Progenitor cell of endocrine pancreas (in vitro differentiated cells): ENCODE measurements at places on chromosomes 1 and 21. TPM values are rescaled to one million over a fixed set of nuclear protein-coding genes. Genes with fewer than 3 reads are reported as not detected.

- H3K36me3 ChIP-seq: peaks cover 5% of the 10 kb centered on the region
- H3K4me3 ChIP-seq: no peak overlapping the region
- no peak overlapping the region for H3K27ac ChIP-seq
- peaks cover 2% of the 10 kb centered on the region for H3K4me1 ChIP-seq
These were observed 18.1 kb downstream of the COL6A1 start for GRCh38 chr21:45999581-46000181.

Gene ACADM
- 60.1 and 61.2 TPM in 2 replicates for total RNA-seq

GRCh38 chr1:55582084-55582483 lies 366.9 kb upstream of the USP24 start:
- no peak overlapping the region for H3K4me3 ChIP-seq
- DNase-seq: no peak
- no peaks in the 10 kb centered on the region for H3K36me3 ChIP-seq
- H3K27me3 ChIP-seq: peaks cover 18% of the 10 kb centered on the region
- peaks cover 7% of the 10 kb centered on the region for H3K4me1 ChIP-seq

Gene MTX1
- 38.1 and 38.7 TPM in 2 replicates for total RNA-seq

DNA sequence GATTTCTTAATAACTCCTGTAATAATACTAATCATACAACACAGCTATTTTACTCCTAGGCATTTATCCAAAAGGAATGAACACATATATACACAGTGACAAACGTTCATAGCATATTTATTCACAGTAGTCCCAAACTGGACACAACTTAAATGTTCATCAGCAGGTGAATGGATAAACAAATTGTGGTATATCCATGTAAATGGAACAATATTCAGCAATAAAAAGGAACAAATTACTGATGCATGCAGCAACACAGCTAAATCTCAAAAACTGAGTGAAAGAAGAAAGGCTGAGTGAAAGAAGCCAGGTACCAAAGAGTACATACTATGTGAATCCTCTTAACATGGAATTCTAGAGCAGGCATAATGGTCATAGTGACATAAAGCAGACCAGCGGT lies 242.7 kb upstream of the USP24 start:
- no peak overlapping the region for H3K4me3 ChIP-seq
- peaks cover 3% of the 10 kb centered on the region for H3K36me3 ChIP-seq
- H3K27me3 ChIP-seq: no peaks in the 10 kb centered on the region
- H3K4me1 ChIP-seq: no peaks in the 10 kb centered on the region

Gene MYBPH
- not detected in 2 replicates for total RNA-seq

Gene ARHGAP30
- total RNA-seq: 0.20 TPM in 1 of 2 replicates, not detected in the other

Gene NR5A2
- 23.2 and 29.1 TPM in 2 replicates for total RNA-seq

GRCh38 chr1:37875833-37876232 lies 16.4 kb upstream of the MTF1 start:
- H3K4me3 ChIP-seq: no peak overlapping the region
- peaks cover 11% of the 10 kb centered on the region for H3K36me3 ChIP-seq
- DNase-seq: no peak
- no peaks in the 10 kb centered on the region for H3K4me1 ChIP-seq
- no peaks in the 10 kb centered on the region for H3K27me3 ChIP-seq

GRCh38 chr1:82722608-82723007 lies 921.9 kb downstream of the ADGRL2 start:
- no peaks in the 10 kb centered on the region for H3K4me1 ChIP-seq
- H3K36me3 ChIP-seq: no peaks in the 10 kb centered on the region
- H3K4me3 ChIP-seq: no peak overlapping the region
- no peak overlapping the region for H3K27ac ChIP-seq
- no peaks in the 10 kb centered on the region for H3K27me3 ChIP-seq
- no peak for DNase-seq

Gene KCNK2
- total RNA-seq: 0.42 and 0.60 TPM in 2 replicates

Gene WNT3A
- not detected in 2 replicates for total RNA-seq

Gene PCP4
- total RNA-seq: 2.0 and 2.4 TPM in 2 replicates

GRCh38 chr1:40258445-40258769 lies 371 bp downstream of the ZMPSTE24 start:
- H3K36me3 ChIP-seq: peaks cover 13% of the 10 kb centered on the region
- H3K4me3 ChIP-seq: peak overlapping the region; percentile 89
- H3K27ac ChIP-seq: peak overlapping the region; percentile 99

DNA sequence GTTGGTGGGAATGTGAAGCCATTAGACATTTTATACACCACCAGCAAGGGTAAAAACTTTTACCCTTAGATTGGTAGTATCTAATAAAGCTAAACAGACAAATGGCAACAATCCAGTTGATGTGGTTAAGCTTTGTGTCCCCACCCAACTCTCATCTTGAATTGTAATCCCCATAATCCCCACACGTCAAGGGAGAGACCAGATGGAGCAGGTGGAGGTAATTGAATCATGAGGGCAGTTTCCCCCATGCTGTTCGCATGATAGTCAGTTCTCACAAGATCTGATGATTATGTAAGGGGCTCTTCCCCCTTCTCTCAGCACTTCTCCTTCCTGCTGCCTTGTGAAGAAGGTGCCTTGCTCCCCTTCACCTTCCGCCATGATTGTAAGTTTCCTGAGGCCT lies 602.3 kb downstream of the NUF2 start:
- no peak overlapping the region for H3K27ac ChIP-seq
- DNase-seq: no peak
- no peaks in the 10 kb centered on the region for H3K36me3 ChIP-seq
- peaks cover 4% of the 10 kb centered on the region for H3K27me3 ChIP-seq
- peaks cover 13% of the 10 kb centered on the region for H3K4me1 ChIP-seq

- no peaks in the 10 kb centered on the region for H3K27me3 ChIP-seq
- no peak for DNase-seq
- H3K4me1 ChIP-seq: peaks cover 47% of the 10 kb centered on the region
- no peak overlapping the region for H3K4me3 ChIP-seq
- H3K36me3 ChIP-seq: no peaks in the 10 kb centered on the region
- no peak overlapping the region for H3K27ac ChIP-seq
These were observed 58.9 kb downstream of the RIPK4 start for GRCh38 chr21:41707960-41708330.

Gene DTL
- 22.8 and 23.9 TPM in 2 replicates for total RNA-seq
